DMS153 (cell line): ENCODE measurements at places on chromosomes 3 and 15.

DNA sequence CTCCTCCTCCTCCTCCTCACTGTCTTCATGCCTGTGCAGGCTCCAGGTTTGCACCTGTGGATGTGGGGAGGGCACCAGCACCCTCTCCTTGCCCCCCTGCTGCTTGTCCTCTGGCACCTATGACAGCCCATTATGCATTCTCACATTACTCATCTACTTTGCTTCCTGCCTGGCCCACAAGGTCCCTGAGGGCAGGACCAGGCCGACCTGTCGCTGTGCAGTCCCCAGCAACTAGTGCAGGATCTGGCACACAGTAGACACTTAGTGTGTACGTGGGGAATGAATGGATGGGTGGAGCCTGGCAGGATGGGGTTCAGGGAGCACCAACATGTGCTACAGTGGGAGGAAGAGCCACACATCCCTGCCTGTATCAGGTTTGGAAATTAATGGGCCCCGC is 58.3 kb upstream of the TMEM115 start:
- DNase-seq, result no peak

DNA sequence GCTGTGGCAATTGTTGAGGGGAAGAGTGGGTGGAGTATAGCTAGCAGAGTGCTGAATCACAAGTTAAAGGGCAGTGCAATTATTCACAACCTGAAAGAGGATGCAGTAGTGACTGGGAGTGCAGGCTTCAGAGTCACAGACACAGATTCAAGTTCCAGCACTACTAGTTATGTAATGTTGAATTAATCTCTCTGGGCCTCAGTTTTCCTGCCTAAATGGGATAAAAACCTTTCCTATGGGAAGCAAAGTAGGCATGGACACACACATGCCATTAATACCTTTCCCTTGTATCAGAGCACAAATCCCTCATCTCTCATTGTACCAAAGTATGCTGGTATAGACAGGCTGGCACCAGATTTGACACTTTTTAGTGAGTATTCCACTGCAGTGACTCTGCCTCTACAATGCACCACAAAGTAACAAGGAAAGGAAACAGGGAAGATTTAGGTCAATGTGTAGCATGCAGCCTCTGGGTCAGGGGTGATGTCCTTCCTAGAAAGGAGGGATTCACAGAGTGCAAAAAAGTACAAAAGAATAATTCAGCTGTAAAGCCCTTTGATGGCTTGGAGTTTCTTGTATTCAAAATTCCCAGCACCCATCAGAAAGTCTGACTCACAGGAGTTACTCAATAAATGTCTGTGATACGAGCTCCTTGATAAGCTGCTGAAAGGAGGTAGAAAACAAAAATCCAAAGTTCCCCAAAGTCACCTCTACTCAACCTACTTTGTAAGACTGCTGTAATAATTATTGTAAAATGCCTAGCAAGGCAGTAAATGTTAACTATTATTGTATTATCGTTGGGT is 507.5 kb upstream of the TGFBR2 start:
- no peak for DNase-seq

GRCh38 chr3:37086918-37087317 is 87.5 kb downstream of the LRRFIP2 start:
- no peak for DNase-seq

DNA sequence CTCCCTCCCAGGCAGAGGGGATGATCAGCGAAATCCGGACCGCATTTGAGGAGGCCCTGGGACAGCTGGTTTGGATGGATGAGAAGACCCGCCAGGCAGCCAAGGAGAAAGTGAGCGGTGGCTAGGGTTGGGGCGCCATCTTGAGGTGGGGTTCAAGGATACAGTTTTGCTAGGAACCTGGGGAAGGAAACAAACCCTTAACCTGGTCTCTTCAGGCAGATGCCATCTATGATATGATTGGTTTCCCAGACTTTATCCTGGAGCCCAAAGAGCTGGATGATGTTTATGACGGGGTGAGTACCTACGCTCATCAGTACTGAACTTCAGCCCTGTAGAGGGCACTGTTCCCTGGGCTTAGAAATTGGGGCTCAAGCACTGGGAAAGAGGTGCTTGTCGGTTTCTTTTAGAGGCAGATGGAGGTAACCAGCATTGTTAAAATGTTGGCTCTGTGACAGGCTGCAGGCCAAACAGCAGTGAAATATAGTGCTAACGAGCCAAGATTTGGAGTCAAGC is 9.6 kb upstream of the PSMD2 start:
- DNase-seq, result peak; percentile 48

DNA sequence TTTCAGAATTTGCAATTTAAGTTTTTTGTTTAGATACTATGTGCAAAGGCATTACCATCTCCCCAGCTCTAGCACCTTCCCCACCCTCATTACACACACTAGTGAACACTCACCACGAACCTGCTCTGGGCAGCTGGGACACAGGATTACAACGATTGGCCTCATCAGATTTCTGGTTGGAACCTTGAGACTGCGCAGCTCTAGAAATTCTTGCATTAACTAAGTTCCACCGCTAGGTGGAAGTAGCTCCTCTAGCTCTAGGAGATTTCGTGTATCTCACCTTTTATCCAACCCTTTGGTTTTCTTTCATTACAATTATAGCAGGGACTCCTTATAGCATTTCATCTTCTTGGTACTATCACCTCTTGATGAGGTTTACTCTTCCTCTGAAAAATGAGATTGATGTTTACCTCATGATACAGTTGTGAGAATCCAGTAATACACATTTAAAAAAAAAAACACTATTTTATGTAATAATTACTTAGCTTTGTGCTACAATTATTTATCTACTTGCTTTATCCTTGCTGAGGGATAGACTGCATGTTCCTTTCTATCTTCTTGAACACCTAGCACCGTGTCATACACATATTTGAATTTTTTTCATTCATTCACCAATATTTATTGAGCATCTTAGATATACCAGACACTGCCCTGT is 28.7 kb upstream of the PLOD2 start:
- peak; percentile 42 for DNase-seq

GRCh38 chr15:86349565-86349964 is 269.9 kb downstream of the AGBL1 start:
- DNase-seq, result no peak

- no peak for DNase-seq
These were observed 27.3 kb downstream of the CCR3 start for GRCh38 chr3:46269556-46269955.

DNA sequence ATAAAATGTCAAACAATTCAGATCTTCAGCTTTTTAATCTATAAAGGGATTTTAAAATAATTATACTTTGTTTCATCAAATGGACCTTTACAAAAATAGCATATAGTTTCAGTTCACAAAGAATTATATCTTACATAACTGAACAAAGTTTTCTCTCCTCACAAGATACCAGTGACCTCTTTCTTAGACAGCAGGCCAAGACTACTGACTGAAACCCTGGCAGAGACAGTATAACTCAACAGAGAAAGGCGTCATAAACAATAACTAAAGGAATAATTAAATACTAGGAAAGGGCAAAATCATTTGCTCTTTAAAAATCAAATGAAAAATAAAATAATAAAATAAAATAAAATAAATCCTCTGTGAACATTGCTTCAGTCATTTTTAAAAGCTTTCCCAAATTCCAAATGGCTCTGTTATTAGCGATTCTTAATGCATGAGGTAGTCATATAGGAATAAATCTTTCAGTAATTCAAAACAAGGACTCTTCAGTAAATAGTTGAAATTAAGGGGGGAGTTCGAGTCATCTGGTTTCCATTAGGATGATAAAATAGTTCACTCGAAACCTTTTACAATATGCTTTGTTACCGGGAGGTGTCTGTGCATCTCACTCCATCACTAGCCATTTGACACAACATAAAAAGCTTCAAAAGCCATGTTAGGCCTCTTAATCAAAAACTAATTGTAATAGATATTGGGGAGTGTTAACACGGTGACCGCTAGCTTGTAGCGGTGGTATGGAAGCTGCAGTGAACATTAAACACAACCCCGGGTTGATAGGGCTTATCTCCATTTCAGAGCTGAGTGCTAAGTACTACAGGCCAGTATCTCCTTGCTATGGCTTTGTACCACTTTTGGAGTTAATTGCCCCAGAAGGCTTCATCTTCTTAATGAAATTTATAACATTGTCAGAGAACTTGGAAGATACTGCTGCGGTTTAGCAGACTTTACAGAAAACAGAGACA is 142.9 kb upstream of the NR2F2 start:
- DNase-seq, result no peak

- peak; percentile 2 for DNase-seq
These were observed 750.6 kb downstream of the CADM2 start for GRCh38 chr3:85709346-85709892.

GRCh38 chr3:157043771-157044170 is 116.2 kb downstream of the CCNL1 start:
- no peak for DNase-seq

GRCh38 chr3:197508461-197508860 is 47.3 kb downstream of the BDH1 start:
- DNase-seq, result no peak

DNA sequence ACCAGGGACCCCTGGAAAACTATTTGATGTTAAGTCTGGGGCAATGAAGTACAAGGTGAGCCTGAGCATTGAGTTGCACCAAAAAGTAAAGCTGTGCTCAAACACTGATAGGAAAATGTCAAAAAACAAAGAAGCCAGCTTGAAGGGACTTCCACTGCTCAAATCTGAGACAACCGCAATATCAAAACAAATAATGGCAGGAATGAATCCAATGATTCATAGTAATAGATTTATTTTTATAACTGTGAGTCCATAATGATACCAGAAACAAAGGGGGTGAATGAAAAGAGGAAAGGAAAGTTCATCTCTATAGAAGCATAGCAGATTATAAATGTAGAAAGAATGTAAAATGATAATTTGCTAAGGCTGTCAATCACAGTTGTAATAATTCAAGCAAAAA is 237.3 kb upstream of the ZBTB20 start:
- DNase-seq, result no peak

GRCh38 chr3:61936344-61936937 is 375.1 kb downstream of the PTPRG start:
- no peak for DNase-seq

DNA sequence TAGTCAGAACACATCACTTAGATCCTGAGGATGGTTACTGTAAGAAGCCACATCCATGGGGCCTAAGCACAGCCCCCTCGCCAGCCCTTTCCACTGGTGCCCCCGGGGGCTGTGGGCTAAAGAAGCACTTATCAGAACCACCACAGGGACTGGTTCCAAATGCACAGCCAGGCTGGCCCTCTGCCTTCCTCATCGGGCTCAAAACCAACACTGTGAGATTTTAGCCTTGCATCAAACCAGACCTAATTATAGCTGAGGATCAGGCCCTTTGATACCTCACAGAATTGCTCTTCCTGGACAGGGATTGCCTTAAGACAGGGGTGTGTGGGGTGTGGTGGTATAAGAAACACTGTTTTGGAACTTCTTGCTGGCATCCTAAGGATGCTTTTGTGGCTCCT is 23.7 kb downstream of the SRPRB start:
- DNase-seq, result no peak
